ENCODE measurements at places on chromosomes 7 and 10.

- DNase-seq = no peak
Observed at GRCh38 chr10:124402273-124402672, 16.4 kb downstream of the OAT start.

GRCh38 chr10:132292287-132293200, 15.2 kb downstream of the STK32C start:
- no peak for DNase-seq

GRCh38 chr10:129921801-129922597, 42.1 kb downstream of the EBF3 start:
- DNase-seq = no peak

GRCh38 chr10:121921238-121921931, 6.4 kb downstream of the ATE1 start:
- DNase-seq = no peak

Measured in esophagus squamous epithelium (tissue), 5 donors.